PC-3 (cell line): ENCODE measurements at places on chromosomes 5 and 9. TPM values are rescaled to one million over a fixed set of nuclear protein-coding genes. Genes with fewer than 3 reads are reported as not detected.
A peak's percentile ranks its signal among the peaks of the same experiment; 100 is the strongest.

- DNase-seq = no peak
Measured at GRCh38 chr9:99475401-99476065, 253.5 kb downstream of the SEC61B start.

- no peak for DNase-seq
Measured at GRCh38 chr5:112724901-112725300, 12.8 kb upstream of the APC start.

- no peak for DNase-seq
Measured at GRCh38 chr9:93037476-93037971, 21.0 kb upstream of the SUSD3 start.

DNA sequence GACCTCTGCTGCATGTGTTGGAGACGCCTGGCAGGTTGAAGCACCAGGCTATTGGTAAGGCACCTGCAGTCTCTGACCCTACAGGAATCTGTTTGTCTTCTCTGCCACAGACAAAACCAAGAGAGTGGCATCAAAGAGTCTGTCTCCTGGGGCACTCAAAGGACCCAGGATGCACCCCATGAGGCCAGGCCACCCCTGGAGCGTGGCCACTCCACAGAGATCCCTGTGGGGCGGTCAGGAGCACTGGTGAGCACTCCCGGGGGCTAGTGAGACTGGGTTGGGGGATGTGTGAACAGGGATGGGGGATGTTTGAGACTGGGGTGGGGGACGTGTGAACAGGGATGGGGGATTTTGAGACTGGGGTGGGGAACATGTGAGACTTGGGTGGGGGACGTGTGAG, 240.3 kb downstream of the CACNA1B start:
- DNase-seq = no peak

GRCh38 chr5:111673891-111674626, 82.9 kb downstream of the NREP start:
- no peak for DNase-seq

- DNase-seq = no peak
Measured at GRCh38 chr5:53378190-53378589, 102.2 kb upstream of the FST start.

GRCh38 chr9:109945573-109945972, 165.6 kb downstream of the PALM2AKAP2 start:
- DNase-seq = no peak

- DNase-seq = no peak
Measured at GRCh38 chr9:18317896-18318295, 156.1 kb upstream of the ADAMTSL1 start.

DNA sequence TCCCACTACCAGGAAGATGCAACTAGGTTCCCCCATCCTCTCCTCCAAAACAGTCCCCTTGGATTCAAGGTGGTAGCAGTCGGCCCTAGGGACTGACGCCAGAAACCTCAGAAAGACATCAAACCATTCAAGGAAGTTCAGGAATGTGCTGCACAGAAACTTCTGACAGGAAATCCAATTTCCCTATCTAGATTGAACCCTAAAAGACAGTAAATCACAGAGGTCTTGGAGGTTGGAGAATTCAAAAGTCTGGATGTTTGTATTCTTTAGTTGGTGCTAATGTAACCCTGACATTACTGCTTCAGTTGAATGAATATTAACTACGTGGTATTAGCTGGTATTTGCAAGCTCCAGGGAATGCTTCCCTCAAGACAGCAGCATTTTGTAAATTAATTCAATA, 125.3 kb downstream of the SYK start:
- DNase-seq = no peak

DNA sequence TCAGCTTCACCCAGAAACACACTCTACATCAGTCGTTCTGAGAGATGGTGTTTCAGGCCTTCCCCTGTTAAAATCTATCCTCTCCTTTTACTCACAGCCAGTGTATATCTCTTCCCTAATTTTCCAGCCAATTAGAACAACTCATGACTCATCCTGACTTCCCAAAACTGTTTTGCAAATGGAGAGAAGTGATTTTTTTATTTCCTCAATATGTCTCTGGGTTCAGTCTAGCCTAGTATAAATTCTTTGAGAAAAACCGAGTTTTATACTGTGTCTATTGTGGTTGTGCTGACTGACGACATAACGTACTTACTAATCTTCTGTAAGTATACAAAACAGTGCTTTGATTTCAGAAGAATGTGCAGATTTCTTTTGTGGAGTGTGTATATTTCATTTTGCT, 28.4 kb upstream of the CAST start:
- no peak for DNase-seq

GRCh38 chr9:72154468-72155285, 5.4 kb downstream of the GDA start:
- DNase-seq = peak; percentile 68

GRCh38 chr9:86925686-86926085, 21.6 kb downstream of the GAS1 start:
- DNase-seq = no peak

- DNase-seq = peak; percentile 16
Measured at GRCh38 chr5:31470608-31471007, 61.3 kb downstream of the DROSHA start.

DNA sequence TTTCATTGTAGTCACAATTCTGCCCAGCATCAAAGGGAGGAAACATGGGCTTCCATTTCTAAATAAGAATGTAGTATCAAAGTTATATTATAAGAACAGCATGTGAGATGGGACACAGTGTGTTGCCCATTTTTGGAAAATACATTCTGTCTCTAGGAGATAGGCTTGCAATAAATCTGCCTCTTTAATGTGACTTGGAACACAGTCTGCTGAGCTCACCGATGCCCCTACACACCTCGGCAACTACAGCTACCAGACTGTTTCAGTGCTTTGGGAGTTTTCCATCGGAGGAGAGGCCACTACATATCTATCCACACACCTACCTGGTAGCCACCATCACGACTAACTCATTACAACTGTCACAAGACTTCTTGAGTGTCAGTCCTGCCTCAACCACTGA, 18.9 kb upstream of the FCHO2 start:
- no peak for DNase-seq

DNA sequence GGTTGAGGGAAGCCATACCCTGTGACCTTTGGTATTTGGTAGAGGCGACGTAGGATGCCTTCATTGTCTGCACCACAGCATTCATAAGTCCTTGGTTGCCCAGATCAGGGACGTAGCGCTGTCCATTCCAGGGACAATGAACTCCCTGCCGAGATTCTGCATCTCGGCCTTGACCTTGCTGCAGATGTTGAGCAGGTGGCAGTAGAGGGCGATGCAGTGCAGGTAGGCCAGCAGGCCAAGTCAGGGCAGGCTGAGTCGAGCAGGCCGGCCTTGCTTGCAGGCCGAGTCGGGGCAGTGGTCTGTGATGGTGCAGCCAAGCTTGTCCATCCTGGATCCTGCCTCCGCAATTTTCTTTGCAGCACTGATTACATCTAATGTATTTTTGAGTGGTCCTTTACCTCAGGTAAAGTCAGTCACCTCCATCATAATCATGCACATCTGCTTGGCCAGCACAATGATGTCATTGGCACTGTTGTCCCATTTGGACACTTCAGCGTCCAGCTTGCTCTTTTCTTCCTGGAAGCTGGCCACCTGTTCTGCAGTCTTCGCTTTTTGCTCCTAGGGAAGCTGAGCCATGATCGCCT, 93.4 kb upstream of the CCDC112 start:
- no peak for DNase-seq

DNA sequence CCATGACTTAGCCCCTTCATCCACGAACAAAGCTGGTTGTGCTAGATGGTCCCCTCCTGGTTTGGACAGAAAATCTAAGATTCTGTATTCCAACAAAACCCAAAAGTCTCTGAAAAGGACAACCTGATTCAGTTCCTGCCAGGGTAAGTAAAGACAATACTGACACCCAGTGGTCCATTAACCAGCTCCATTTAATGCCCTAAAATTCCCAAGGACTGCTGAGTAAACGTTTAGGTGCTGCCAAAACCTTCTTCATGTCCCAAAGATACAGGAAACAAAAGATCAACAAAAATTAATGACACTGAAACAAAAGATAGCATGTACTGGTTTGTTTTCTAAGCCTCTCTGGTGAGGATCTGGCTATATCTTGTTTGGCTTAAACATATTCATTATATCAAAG, 25.3 kb upstream of the PPP1R2B start:
- peak; percentile 63 for DNase-seq

- no peak for DNase-seq
Measured at GRCh38 chr5:80916676-80917075, 43.5 kb upstream of the RASGRF2 start.

- peak; percentile 34 for DNase-seq
Measured at GRCh38 chr5:55694152-55694830, 17.8 kb downstream of the SLC38A9 start.

DNA sequence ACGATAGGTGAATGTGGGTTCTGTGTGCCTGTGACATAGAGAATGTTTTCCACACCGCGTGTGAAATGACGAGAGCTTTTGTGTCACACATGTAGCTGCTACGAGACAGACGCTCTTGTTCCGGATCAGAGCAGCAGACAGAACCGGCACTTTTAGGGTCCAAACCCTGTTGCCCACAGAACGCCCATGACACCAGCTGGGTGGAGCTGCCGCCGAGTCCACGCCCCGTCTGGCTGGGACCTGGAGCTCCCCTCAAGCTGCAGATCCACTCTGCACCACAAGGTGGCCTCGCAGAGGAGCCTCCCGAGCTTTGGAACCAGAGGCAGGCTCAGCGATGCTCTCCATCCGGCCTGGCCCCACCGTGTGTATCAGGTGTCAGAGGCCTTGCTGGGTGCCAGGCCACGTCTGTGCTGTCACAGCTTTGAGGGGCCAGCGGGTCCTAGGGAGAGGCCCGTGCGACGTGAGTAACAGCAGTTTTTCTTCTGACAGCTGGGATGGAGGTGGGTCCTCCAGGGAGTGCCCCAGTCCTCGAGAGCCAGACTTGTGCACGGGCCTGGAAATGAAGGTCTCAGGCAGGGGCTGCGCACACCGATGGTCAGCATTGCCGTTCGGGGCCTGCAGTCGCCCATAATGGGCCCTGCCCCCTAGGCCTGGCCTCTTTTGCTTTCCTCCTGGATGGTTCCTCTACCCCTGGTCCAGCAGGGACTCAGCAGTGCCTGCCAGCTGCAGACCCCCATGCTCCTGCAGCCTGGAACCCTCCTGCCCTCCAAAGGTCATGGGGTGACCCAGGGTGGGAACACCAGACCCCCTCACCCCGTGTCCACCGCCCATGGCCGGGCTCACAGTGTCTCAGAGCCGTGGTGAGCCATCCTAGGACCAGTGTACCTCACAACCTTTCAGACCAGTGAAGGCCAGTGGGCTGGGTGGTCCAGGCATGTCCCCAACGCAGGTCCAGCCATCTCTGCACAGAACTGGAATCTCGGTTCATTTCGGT, 2.5 kb upstream of the LRRC14B start:
- peak; percentile 91 for DNase-seq

- no peak for DNase-seq
Measured at GRCh38 chr5:32638309-32638708, 53.0 kb downstream of the SUB1 start.

DNA sequence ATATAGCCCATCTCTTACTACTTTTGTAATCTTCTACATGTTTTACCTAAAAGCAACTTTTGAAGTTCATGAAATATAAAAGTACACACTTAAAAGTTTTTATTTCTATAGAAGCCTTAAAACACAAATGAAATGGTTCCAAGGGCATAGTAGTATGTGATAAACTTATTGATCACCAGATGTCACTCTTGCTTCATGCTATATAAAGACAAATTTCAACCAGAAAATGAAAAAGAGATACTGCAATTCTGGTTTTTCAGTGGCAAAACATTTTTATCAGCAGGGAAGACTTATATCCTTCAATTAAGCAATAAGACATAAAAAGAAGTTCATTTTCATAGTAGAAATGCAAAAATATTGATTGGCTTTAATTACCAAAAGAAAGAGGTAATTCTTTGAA, 69.4 kb upstream of the FBXL17 start:
- DNase-seq = peak; percentile 34

GRCh38 chr5:175654339-175654738, 3.5 kb upstream of the HRH2 start:
- DNase-seq = no peak

DNA sequence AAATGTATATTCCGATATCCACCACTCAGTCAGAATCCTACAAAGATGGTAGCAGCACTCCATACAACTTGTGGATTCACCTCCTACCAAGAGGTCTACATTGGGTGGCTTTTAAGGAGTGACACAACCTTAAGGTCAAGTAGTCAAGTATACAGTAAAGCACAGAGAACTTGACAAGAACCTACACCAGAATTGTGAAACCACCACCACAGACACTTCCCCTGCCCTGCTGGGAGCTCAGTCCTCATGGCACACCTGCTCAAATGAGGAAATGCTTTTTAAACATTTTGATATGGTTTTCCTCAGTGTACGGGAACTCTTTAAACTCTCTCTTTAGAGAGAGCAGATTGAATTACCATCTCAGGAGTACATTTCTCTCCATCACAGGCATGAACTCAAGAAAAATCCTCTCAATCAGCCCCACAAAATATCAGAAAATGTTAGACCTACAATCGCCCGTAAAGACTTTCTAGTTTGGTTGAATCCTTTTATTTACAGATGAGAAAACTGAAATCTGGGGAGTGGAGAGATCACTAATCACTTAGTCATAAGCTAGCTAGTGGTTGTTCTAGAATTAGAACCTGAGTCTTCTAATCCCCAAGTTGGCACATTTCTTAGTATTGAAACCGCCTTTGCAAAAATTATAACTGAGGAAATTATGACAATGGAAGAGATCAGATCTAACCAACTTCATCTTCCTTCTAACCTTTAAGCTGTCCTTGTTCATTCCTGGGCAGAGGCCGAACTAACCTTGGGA, 38.5 kb upstream of the NR4A3 start:
- DNase-seq = no peak

DNA sequence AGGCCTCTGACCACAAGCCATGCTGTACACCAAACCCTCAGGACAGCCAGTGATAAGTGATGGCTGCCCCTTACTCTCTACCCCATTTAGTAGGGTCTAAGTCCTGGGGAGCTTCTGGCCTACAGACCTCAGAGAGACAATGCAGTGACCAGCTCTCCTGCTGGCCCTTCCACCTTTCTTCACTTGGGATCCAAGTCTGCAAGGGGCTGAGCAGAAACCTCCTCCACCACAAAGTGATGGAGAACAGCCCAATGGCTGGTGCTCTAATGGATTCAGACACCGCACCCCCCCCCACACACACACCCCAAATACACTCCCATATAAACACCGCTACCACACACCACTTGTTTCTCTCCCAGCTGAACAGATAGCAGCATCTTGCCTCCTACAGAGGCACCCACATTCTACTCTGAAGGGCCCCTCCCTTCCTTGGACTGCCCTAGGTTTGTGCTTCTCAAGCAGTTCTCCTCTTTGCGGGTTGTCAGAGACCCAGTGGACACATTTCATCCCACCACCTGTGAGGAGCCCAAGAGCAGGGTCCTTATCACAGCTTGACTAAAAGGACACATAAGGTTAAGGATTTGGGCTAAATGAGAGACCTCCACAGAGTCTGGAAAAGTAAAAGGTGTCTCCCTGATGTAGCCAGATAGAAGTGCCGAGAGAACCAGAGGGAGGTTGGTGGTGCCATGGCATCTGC, 1.3 kb upstream of the PDLIM4 start:
- DNase-seq = no peak

The ARPC5L gene
- 54.5 and 63.0 TPM in 2 replicates for total RNA-seq

The TOR2A gene
- total RNA-seq = 12.2 and 14.1 TPM in 2 replicates

The CDH12 gene
- total RNA-seq = 0.44 TPM in 1 of 2 replicates, not detected in the other

The SLC6A19 gene
- total RNA-seq = not detected in 2 replicates

The OR1J2 gene
- total RNA-seq = not detected in 2 replicates

The OBP2B gene
- total RNA-seq = not detected in 2 replicates

The GPR21 gene
- total RNA-seq = 0.15 TPM in 1 of 2 replicates, not detected in the other

The UNC13B gene
- total RNA-seq = 9.8 and 10.4 TPM in 2 replicates

The TOR1B gene
- 11.0 and 12.8 TPM in 2 replicates for total RNA-seq
